ENCODE measurements at places on chromosomes 11 and 22. TPM values are rescaled to one million over a fixed set of nuclear protein-coding genes. Genes with fewer than 3 reads are reported as not detected.
A peak's percentile ranks its signal among the peaks of the same experiment; 100 is the strongest.

- no peak for DNase-seq
Observed at GRCh38 chr11:124583781-124584180, 14.0 kb downstream of the OR8A1 start.

DNA sequence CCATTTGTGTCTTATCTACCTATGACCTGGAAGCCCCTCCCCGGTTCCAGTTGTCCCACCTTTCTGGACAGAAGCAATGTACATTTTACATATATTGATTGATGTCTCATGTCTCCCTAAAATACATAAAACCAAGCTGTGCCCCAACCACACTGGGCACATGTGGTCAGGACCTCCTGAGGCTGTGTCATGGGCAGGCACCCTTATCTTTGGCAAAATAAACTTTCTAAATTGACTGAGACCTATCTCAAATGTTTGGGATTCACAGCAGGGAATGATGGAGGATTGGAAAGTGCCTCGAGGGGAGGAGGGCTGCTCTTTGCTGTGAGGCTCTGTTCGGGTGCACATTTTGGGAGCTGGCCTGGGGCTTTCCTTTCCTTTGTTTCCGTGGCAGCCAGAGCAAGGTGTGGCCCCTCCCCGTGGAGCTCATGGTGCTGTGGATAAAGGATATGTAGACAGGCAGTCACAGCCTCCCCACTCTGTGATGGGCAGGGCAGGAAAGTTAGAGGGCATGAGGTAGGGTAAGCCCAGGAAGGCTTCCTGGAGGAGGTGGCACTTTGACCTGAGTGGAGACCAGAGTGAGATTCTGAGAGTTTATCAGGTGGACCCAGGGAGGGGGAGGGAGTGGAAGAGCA is 615.6 kb downstream of the TBC1D22A start:
- DNase-seq = no peak

The OR5B21 gene
- not detected for total RNA-seq

GRCh38 chr11:38723361-38723760 is 2125.3 kb upstream of the RAG2 start:
- no peak for DNase-seq

GRCh38 chr11:33321422-33321821 is 64.2 kb downstream of the HIPK3 start:
- DNase-seq = no peak

DNA sequence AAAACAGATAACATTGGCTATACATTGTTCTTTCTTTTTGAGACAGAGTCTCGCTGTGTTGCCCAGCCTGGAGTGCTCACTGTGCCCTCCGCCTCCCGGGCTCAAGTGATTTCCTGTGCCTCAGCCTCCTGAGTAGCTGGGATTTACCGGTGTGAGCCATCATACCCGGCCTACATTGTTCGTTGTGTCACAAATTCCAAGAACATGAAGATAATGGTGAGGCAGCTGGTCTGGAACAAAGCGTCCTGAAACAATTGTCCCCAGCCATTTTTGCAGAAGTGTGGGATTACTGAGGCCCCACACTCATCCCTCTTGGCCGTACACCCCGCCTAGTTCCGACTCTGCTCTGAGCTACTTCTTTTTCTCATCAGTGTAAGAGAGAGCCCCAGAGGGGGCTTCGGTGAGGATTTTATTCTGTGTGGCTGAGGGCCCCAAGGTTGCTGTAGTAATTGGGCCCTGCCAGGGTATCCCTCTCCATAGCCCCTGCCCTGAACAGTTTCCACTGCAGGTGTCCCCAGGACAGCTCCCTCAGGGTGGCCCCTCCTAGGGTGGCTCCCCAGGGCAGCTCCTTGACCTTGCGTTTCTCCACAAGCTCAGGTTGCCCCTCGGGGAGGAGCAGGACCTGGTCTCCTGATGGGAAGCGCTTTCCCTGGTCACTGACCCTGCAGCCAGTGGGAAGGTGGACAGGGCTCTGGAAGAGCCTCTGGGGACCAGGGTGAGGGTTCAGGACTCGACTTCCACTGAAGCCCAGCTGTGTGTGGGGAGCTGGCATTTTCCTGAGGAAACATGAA is 13.1 kb upstream of the ARSA start:
- DNase-seq = no peak

DNA sequence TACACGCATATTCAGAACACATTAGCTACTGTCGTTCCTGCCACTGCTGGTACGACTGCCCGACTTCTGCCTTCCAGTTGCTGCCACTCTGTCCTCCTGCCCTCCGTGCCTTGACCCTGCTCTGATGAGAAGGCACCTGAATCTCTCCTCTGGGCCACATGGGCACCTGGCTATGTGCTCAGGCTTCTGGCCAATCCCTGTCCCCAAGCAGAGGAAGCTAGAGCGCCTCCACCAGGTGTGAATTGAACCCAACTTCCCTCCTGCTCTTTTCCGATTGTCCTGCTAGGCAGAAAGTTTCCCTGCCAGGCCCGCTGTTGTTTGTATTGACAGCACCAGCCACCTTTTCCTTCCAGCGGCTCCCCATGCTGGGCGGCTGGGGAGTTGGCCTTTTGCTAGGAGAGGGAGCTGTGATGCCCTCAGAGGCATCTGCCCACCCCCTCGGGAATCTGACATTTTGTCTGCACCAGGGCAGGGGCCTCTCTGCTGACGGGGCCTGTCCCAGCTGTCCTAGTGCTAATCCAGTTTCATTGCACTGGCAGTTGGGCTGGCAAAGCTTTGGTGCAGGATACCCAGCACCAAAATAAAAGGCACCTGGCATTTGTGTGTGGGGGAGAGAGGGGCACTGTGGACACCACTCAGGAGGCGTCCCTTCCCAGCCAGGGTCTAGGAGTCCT is 118.0 kb downstream of the GRIK4 start:
- no peak for DNase-seq

DNA sequence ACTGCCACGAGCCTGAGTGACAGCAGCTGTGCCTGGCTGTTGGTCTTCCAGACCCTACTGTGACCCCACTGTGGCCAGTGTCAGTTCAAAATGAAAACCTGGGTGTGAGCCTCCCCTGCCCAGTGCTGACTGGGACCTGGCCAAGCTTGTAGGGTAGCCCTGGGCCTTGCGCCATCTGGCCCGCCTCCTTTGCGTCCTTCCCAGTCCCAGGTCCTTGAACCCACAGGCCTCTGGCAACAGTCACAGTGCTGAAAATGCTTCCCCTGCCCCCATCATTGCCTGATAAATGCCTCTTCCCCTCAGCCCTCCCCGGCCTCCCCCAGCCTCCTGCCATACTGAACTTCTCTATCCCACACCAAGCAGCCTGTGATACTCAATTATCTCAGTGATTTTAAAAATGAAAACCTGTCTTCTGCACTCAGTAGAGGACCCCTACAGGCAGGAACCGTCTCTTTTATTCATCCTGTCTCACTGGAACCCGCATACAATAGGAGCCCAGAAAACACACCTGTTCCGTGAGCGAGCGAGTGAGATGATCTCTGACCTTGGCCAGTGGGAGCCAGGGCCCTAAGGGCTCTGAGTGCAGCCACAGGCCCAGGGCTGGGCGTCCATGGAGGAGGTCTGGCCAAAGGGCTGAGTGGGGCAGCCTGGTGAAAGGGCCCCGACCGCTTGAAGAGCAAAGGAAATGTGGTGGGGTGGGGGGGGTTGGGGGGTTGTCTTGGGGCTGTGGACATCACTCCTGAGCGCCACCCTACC is 49.7 kb upstream of the TTLL12 start:
- no peak for DNase-seq

DNA sequence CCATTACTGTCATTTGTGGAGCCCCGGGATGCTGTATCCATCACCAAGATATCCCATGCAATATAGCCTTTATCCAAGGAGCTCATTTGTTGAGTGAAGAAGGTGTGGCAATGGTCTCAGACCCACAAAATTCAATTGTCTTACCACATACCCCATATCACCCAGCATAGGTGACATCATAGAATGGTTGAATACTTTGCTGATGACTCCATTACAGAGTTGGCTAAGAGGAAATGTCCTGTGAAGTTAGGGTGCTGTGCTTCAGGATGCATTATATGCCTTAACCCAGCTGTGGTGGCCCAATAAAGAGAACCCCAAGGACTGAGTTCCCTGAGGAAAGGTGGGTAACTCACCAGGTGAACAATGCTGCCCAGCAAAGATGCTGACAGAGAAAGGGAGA is 113.7 kb downstream of the EFCAB6 start:
- no peak for DNase-seq

The DRAP1 gene
- 196 TPM for total RNA-seq

GRCh38 chr11:2533587-2534133 is 88.9 kb downstream of the KCNQ1 start:
- peak; percentile 81 for DNase-seq

- peak; percentile 81 for DNase-seq
Observed at GRCh38 chr22:37032535-37033460, 13.3 kb downstream of the MPST start.

DNA sequence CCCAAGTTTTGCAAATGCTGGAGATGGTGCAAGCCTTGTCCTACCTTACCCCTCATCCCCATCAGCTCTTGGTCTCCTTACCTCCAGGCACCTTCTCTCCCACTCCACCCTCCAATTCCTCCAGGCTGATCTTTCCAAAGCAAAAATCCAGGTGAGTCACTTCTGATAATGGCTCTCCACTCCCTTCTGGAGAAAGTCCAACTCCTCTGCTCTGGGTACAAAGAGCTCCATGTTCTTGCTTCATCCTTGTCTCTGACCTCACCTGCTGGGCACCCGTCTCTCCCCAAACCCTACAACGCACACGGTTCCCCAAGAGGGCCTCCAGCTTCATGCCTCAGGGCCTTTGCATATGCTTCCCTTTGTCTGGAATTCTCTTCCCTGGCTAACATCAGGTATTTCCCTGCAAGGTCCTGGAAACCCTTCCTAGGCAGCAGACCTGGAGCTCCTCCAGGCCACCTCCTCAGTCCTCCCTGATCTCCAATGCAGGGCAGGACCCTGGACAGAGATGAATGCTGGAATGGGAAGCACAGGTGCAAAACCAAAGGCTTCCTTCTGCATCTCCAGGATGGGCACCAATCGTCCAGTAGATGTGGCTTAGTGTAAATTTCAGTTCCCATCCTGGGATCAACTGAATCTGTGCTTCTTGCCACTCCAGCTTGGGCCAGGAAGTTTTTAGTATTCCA is 22.7 kb downstream of the IFT27 start:
- DNase-seq = peak; percentile 42

- no peak for DNase-seq
Observed at GRCh38 chr11:60428517-60428916, 855 bp upstream of the MS4A5 start.

The C11orf91 gene
- not detected for total RNA-seq

GRCh38 chr11:1776944-1777715 is 13.4 kb upstream of the CTSD start:
- DNase-seq = no peak

Measured in PC-9 (cell line).